ENCODE measurements at places on chromosomes 3 and 15.
A peak's percentile ranks its signal among the peaks of the same experiment; 100 is the strongest.

DNA sequence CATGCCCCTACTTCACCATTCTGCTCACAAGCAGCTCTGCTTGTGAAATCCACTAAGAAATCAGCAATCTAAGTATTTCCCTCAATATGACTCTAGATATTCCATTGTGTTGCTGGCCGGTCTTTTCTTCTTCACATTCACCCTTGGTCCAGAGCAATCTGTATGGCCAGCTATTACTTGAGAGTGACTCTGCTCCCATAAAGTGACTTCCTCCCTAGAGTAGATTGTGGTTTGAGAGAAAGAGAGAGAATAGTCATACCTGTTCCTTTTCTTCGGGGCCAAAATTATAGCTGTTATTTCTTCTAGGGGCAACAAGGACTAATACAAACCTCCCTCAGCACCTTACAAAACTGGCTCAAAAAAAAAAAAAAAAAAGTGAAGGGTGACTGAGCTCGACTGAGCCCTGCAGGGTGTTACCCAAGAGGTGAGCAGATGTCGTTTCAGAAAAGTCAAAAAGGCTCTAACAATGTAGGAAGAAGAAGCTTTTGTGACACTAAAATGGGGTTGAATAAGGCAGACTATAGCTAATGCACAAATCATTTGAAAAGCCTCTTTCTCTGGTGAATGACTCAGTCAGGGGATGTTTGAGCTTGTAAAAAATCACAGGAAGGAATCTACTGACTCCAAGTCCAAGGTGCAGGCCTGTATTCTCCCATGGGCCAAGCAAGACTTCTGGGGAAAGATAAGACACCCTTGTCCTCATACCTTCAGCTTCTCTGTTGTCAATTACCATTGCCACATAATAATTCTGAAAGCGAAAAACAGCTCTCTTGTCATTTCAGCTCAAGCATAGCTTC is 161.0 kb upstream of the SLC24A5 start:
- DNase-seq = peak; percentile 41

GRCh38 chr15:51398626-51399025 is 57.2 kb downstream of the GLDN start:
- DNase-seq = peak; percentile 21

GRCh38 chr3:129952556-129953355 is 21.8 kb upstream of the TRH start:
- DNase-seq = no peak

DNA sequence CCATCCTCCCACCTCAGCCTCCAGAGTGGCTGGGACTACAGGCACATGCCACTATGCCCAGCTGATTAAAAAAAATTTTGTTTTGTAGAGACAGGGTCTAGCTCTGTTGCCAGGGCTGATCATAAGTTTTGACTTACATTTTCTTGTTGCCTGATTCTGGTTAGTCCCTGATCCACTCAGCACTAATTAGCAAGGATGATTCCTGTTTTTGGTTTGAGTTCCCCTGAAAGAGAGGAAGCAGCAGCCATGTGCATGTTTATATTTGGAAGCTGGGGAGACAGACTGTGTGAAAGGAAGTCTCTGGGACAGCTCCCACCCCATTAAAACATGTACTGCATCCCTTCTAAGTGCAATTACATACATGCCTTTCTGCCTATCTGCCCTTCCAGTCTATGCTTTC is 3.6 kb upstream of the NCK1 start:
- DNase-seq = no peak

DNA sequence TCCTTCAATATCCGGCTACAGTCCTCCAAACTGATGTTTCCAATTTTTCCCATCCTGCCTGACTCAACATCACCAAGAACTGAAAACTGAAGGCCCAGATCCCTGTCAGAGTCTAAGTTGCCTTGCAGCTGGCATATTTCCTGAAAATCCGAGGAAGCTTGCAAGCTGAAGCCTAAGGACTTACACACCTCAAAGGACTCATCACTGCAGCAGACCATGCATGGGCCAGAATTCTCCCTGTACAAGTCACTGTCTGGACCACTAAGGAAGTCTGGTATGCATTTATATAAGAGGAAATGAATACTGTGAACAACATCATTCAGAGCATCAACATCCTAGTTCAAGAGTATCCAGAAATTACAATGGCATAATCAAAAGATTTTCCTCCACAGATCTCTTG is 548.8 kb upstream of the MDFIC2 start:
- no peak for DNase-seq

DNA sequence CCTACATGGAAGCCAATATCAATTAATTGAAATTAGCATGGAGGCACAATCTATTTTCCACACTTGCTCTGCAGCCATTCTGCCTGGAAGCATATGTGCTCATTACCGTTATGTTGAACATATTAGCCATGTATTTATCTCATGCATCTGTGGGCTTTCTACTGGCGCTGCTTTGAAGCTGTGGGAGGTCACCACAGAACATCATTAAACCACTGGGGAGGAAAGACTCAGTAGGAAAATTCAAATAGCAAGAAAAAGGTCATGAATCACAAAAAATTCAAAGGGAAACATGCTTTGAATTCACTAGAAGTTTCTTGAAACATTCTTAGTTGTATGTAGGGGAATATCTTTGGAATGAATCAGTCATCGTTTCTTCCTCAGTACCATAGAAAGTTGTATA is 652.5 kb downstream of the EDEM1 start:
- no peak for DNase-seq

DNA sequence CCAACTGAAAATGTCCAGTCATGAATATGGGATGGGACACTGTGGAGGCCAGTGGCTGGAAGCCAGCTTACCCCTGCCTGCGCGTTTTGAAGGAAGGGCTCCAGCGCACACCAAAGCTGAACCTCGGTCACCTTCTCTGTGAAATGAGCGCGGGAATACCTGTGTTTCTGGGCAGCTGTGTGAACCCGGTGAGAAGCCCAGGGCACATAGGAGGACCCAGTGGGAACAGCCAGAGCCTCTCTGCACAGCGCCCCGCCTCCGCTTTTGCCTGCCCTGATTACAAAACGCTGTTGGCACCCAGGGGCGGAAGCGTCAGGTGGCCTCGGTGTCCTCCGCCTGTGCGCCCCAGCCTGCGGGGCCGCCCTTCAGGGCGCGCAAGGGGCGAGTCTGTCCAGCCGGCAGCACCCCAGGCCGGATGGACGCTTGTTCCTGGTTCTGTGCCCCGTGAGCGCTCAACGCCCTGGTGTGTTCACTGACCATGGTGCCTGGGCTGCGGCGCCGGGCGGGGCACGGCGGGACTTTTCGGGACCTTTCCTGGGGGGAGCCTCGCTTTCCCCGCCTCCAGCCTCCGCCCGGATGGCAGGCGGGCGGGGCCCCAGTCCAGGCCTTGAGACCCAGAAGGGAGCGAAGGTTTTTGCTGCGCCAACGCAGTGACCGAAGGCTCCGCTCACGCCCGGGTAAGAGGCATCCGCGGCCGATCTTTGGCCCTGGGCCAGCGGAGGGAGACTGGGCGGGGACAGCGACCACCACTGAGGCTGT is at the start of gene SQOR:
Gene SQOR, plus strand, starts transcription at position 598 of the 759 bp plus-strand sequence. CDS start 23,895 bp downstream, outside the sequence.
- no peak for DNase-seq

DNA sequence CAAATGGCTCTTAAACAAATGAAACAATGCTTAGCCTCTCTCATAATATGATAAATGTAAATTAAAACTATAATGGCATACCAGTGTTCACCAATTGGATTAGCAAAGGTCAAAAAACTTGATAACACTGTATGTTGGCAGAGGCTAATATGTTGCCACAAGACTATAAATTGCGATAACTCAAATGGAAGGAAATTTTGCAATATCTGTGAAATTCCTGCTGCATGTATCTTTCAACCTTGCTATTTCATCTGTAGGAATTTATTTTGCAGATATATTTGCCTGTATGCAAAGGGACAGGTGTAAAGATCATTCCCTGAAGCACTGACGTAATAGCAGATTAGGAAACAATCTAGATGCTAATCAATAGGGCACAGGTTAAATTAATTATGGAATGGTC is 191.4 kb upstream of the EIF1B start:
- no peak for DNase-seq

- peak; percentile 88 for DNase-seq
Measured at GRCh38 chr15:91866371-91866905, 12.9 kb downstream of the SLCO3A1 start.

DNA sequence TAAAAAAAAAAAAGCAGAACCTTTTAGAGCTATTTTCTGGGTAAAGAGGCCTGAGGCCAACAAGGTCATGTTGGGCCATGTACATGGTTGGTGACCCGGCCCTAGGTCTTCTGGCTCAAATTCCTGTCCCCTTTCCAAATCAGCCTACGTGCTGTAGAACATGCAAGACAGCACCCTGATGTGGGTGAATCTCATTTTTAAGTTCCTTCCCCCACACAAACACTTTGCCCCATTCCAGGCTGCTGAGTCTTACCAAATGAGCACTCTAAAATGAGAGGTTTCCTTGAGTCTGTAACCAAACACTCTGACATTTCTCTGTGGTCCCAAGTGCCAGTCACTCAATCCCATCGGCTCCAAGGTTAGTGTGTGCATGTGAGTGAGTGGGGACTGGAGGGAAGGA is 9.4 kb downstream of the BCL6 start:
- no peak for DNase-seq

GRCh38 chr3:128503751-128504532 is 10.9 kb upstream of the GATA2 start:
- no peak for DNase-seq

GRCh38 chr3:80187981-80188380 is 420.2 kb upstream of the ROBO1 start:
- DNase-seq = no peak

DNA sequence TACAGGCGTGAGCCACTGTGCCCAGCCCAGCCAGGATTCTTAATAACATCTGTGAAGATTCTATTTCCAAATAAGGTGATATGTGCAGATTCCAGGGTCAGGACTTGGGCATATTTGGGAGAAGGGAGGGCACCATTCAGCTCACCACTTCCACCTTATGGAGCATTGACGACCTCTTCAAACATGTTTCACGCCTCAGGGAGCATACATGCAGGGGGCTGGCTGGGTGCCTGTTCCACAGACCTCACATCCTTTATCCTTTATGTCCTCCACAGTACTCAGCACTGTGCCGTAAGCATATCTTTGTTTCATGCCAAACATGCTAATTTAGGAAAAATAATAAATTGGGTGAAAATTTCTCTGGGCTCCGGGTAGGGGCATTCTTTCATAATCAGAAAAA is 229.0 kb downstream of the THSD4 start:
- no peak for DNase-seq

DNA sequence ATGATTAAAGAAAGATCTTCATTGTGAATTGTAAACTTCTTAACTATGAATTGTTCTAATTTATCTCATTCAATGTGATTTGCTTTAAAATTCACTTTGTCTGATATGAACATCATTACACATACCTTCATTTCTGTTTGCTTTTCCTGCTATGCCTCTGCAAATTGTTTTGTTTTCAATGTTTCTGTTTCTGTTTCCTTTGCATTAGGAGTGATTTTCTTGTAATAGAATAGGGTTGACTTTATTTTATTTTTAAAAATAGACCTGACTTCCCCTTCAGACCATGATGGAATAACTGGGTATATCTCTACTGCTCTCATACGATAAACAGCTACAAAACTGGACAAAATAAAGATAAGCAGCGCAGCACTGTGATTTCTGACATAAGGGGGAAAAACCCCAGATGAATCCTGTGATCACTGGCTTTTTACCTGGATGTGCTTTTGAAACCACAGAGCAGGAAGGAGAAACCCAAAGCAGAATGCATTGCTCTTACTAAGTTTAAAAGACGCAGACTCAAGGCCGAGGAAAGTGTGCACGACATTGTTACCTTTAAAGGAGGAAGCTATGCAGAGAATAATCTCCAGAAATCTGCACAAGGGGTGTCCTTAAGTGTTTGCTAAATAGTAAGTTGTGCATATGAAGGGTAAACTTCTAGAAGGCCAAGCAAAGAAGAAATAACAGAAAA is 420.2 kb downstream of the TBC1D5 start:
- DNase-seq = no peak

- no peak for DNase-seq
Measured at GRCh38 chr3:188553569-188553968, 399.6 kb downstream of the LPP start.
